Non-pigmented ciliary epithelial cell (primary cell): ENCODE measurements at places on chromosomes 13 and 19.

GRCh38 chr13:79483086-79483706, 2.2 kb downstream of the NDFIP2 start:
- no peak for DNase-seq

GRCh38 chr19:58052256-58052655, 6.8 kb upstream of the ZNF135 start:
- DNase-seq, result no peak

- no peak for DNase-seq
Observed at GRCh38 chr13:30481241-30481760, 15.6 kb upstream of the HMGB1 start.

DNA sequence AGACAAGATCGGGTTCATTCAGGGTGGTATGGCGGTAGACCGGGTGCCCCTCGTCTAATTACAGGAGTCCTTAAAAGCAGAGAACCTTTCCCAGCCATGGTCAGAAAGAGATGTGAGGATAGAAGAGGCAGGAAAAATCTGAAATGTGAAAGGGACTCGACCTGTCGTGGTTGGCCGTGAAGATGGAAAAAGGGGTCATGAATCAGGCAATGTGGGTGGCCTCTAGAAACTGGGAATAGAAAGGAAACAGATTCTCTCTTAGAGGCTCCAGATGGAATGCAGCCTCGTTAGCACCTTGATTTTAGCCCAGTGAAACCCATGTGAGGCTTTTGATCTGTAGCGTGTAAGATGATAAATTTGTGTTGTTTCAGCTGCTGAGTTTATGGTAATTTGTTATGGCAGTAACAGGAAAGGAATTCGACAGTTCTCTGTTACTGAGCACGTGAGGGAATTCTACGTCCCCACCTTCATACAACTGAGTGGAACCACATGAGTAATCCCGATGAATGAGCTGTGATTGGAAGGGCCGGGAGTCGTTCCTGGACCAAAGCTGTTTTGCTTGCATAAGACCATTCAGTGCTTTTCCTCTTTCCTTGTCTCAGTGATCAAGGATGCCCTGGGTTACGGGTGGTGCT, 11.0 kb upstream of the CA11 start:
- no peak for DNase-seq

DNA sequence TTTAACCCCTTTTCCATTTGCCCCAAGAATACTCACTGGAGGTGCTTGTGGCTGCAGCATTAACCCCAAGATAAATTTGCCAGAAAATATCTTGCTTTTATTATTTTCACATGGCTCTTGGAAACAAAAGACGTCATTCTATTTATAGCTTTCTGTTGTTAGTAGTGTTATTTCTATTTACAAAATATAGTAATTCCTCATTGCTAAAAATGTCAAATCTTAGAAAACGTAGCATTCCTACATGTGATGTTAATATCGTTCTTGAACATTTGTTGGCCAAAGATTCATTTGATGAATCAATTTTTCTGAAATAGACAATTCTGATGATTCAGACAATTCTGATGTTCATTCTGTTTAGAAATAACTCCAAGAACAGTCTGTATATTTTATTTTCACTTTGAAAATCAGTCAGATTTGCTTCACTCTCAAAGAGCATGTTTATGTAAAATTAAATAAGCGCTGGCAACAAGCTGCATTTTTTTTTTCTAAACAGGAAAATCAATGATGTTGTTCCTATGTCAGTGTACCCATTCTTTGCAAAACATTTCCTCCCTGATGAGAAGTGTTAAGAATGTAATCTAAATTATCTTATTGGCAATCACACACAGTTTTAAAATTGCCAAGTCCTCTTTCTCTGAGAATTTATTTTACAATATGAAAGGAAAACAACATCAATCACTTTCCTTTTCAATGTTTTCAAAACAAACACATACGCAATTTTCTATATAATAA, 334.0 kb downstream of the KCTD12 start:
- no peak for DNase-seq

GRCh38 chr13:59480396-59481259, 683.1 kb downstream of the DIAPH3 start:
- DNase-seq, result no peak

DNA sequence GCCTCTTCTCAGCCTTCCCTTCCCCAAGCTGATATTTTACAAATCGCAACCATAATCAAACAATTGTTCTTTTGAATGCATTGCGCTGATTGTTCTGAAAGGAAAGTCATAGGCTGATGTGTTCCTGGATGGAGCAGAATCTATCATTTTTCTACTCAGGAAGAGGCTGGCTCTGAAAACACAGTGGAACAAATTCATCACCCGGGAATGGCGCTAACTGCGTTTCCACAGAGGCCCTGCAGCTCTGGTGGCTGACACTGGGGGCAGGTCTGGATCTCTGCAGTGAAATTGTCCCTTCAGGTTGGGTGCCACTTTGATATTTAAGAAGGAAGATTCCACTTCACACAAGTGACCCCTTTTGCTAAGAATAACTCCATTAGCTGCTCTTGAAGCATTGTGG, 1060.8 kb downstream of the UQCRFS1 start:
- no peak for DNase-seq

GRCh38 chr19:39514840-39515550, at the start of gene SELENOV:
Gene SELENOV (plus strand): TSS chr19:39515139. CDS start chr19:39515213, 74 bp downstream.
- no peak for DNase-seq

DNA sequence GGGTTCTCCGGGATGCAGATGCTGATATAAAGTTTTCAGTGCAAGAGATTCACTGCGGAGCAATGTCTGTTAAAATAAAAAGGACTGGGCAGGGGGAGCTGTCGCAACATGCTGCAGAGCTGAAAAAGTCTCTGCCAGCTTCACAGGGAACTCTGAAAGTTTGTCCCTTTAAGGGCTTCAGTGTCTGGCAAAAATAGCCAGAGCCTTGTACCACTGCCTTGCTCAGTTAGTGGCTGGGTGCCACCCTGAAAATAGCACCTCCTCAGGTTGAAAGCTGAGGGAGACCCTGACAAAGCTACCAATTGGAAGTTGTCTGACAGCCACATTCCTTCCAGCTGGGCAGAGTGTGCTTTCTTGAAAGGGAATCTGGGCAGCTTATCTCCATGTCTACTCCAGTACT, 3.0 kb upstream of the NDFIP2 start:
- no peak for DNase-seq

- DNase-seq, result peak; percentile 99
Observed at GRCh38 chr13:50678464-50679162, 164.9 kb downstream of the DLEU7 start.

- no peak for DNase-seq
Observed at GRCh38 chr13:25300861-25301346, 521 bp upstream of the NUP58 start.

- DNase-seq, result no peak
Observed at GRCh38 chr13:50831512-50831911, 12.0 kb downstream of the DLEU7 start.

DNA sequence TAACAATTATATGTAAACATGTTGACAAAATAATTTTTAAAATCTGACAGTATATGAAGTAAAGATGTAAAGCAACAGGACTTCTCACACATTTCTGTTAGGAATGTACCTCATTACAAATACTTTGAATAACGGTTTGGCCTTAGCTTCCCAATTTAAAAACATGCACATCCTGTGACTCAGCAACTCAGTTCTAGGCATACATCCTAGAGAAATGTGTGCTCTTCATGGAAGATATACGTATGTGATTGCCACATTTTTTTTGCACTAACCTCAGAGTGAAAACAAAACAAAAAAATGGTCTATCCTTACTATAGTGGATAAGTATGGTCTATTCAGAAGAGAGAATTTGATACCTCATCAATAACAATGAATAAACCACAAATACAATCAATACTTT, 314.6 kb downstream of the LIG4 start:
- DNase-seq, result peak; percentile 55

DNA sequence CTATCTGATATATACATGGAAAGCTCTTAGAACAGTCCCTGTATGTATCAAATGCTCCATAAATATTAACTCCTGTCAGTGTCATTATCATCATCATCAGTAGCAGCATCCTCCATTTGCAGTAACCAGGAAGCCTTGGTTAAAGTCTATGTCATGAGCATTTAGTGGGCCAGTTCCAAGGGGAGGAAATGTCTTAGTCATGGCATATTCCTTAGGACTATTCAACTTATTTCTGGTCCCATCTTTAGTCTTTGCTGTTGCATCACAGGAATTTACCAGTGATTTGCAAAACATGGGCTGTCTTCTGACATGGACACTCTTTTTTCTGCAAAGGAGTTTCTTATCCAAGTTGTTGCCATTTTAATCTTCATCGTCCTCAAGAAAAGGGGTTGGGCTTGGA, 98.4 kb downstream of the WDFY2 start:
- no peak for DNase-seq

DNA sequence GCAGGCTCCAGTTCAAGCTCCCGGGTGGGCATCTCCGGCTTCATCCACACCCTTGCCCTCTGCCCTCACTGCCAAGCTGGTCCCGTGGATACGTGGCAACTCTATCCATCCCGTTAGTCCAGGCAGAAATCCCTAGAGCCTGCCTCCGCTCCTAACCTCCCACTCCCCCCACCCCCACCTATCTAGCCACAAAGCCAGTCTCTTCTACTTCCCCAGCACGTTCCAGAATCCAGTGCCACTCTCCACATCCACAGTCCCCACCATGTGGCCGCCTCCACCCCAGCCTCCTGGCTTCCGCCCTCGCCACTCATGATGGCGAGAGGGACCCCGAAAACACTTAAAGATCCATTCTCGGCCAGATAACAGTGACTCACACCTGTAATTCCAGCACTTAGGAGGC, 3.8 kb downstream of the YIPF2 start:
- DNase-seq, result no peak
